ENCODE measurements at places on chromosomes 16 and 17. TPM values are rescaled to one million over a fixed set of nuclear protein-coding genes. Genes with fewer than 3 reads are reported as not detected.

DNA sequence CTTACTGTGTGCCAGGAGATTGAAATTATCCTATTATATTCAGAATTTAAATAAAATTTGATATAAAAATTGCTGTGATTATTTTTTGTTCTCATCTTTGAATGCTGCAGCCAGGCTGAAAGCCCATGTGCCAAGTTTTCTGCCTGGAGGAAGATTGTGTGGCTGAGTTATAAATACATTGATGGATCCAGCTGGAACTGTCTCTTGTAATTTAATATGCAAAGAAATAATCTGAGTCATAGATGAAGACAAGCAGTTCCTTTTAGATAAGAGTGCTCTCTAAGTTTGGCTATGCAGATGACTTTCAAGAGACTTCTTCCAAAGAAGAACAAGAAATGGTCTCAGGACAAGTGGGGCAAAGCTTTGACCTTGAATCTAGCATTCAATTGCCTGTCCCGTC lies 871.0 kb downstream of the CDH11 start:
- DNase-seq, result peak; percentile 6

DNA sequence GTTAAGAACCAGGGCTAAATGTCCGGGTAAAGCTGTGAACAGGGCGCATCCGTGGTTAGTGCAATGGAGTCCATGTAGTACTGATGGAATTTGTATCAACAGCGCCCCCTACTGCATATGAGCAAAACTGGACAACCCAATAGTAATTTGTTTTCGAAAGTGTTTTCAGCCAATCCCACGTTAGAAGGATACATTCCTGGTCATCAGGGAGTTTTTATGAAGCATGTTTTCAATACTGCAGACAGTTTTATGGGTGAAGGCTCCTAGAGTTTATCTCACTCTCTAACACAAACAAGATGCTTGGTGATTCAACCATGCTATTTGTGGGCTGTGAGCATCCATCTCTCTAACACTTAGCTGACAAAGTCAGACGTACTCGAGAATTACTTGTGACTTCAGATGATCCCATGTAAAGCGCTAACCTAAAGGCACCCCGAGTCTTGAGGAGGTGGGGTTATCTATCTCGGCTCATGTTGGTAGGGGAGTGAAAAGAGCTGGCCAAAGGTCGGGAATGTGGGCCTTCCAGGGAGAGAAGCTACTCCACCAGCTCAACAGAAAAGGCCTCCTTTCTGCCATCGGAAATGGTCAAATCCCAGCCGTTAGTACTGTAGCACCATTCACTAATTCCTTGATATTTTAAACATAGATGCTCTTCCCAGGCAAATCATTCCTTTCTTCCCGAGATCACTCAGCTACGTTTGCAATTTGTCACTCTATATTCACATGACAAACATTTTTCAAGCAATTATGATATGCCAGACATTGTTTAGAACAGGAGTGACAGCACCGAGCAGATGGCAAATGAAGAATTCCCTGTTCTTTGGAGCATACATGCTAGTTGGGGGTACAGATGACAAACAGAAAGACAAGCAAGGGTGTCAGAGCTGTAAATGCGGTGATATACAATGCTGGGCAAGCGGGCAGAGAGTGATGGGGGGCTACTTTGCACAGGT lies 46.9 kb upstream of the HNF1B start:
- no peak for DNase-seq

DNA sequence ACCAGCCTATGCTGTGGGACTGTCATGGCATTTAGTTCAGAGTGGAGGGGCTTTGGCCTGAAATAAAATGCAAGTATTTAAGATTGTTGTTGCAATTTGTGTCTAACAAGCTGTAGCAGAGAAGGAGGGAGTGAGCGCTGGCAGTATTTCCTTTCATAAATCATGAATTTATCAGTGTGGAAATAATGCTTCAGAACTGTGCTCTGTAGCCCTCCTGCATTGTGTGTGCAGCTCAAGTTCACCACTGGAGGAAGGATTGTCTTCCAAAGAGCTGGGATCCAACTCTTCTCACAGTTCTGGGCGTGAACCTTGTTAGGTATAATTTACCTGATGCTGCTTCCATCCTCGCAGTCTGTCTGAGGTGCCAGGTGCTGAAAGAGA lies 15.1 kb downstream of the SNX11 start:
- no peak for DNase-seq

Gene SYNRG
- total RNA-seq, result 12.3 TPM

GRCh38 chr16:16144416-16144815 lies 78.9 kb downstream of the ABCC6 start:
- peak; percentile 60 for DNase-seq

GRCh38 chr17:63792055-63792729 lies 18.2 kb downstream of the DDX42 start:
- DNase-seq, result peak; percentile 35

GRCh38 chr16:27784351-27785306 lies 234.7 kb downstream of the KATNIP start:
- no peak for DNase-seq

GRCh38 chr17:27633312-27634025 lies 2.5 kb downstream of the LGALS9 start:
- DNase-seq, result no peak

Gene PPP1R27
- total RNA-seq, result not detected

DNA sequence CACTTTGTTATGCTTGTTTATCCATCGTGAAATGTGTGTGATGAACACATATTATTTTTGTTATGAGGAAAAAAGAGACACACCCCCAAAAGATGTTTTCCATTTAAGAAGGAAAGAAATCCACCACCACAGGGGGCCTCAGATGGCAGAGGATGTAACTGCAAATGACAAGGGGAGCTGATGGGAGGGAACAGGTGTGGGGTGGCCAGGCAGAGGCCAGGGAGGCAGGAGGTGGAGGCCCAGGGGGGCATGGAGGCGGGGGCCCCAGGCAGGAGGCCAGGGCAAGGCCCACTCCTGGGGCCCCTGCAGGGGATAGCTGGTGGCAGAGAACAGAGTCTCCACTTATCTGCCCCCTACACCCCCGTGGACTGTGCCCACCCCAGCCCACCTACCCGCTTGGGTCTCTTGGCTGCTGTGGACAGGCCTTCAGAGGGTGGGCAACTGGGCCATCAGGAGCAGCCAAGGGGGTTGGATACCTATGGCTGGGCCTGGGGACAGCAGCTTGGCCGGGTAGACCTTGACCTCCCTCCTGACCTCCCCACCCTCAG lies 28.0 kb downstream of the PPL start:
- no peak for DNase-seq

- DNase-seq, result peak; percentile 21
Measured at GRCh38 chr16:77840673-77841501, 52.5 kb downstream of the VAT1L start.

GRCh38 chr17:7756968-7757367 lies 39.4 kb downstream of the DNAH2 start:
- DNase-seq, result no peak

DNA sequence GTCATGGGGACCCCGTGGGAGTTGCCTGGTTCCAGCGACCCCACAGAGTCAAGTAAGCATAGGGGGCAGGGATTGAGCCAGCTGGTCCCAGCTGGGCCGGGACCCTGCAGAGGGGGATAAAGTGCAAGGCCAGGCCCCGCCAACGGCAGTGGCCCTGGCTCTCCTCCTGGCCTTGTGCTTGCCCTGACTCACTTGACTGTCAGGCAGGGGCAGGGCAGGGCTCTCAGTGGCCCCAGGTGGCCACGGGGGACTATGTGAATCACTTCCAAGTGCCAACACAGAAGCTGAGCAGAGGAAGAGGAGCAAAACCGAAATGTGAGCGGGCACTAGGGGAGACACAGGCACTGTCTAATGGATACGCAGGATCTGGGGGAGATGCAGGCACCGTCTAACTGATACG lies 21.6 kb upstream of the NCBP3 start:
- DNase-seq, result no peak

- DNase-seq, result peak; percentile 71
Measured at GRCh38 chr16:56477096-56477878, 25.9 kb downstream of the OGFOD1 start.

GRCh38 chr16:54538276-54538675 lies 251.7 kb upstream of the IRX3 start:
- DNase-seq, result peak; percentile 5

DNA sequence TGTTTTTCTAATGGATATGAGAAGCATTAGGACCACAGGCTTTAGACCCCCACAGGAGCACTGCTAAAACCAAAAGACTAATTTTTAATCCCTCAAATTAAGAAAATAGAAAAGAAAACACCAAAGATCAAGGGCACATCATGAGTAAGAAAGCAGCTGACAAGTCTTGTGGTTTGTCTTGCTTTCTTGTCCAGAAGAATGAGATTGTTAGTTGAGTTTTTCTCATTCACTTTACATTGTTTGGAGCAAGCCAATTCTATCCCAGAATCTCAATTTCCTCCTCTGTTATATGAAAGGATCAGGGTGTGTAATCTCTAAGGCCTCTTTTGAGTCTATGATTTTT lies 899.0 kb downstream of the KCNJ2 start:
- DNase-seq, result no peak

- no peak for DNase-seq
Measured at GRCh38 chr17:48241131-48241591, 133.6 kb downstream of the SNX11 start.

- peak; percentile 34 for DNase-seq
Measured at GRCh38 chr16:74874912-74875546, 100.4 kb upstream of the FA2H start.

DNA sequence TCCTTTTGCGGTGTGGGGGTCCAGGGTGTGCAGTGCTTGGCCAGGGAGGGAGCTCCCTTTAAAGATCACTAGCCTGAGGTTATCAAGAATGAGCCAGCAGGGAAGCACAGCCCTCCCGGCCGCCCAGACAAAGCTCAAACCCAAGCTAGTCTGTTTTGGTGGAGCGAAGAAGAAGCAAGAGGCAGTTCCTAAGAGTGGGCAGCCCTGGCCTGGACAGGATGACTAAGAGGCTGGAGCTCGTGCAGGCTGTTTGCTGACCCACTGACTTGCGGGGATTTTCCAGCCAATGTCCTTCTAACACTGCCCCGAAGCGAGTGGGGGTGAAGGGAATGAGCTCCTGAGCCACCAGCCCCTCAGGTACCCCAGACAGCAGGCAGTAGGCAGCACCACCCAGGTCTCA lies 134.4 kb downstream of the COPRS start:
- no peak for DNase-seq

DNA sequence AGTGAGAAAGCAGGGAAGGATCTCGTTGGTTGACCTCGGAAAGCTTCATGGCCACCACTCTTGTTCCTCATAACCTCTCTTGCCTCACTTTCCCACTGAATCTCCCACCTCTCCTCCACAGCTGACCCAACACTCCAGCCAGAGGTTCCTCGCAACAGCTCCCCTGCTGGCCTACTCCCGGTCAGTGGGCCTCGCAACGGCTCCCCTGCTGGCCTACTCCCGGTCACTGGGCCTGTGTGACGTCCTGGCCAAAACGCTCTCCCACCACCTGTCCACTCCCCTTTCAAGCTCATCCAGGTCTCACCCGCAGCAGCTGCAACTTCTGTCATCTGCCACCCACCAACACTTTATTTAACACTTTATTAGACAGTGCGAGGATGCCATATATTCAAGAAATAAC lies 149.1 kb downstream of the VPS53 start:
- no peak for DNase-seq

GRCh38 chr16:2048116-2048543 lies 345 bp downstream of the TSC2 start:
- DNase-seq, result no peak

- no peak for DNase-seq
Measured at GRCh38 chr17:57895382-57896060, 45.7 kb upstream of the MRPS23 start.

- DNase-seq, result no peak
Measured at GRCh38 chr17:63696381-63696961, 3.5 kb downstream of the LIMD2 start.

Gene PIP4K2B
- total RNA-seq, result 30.4 TPM

DNA sequence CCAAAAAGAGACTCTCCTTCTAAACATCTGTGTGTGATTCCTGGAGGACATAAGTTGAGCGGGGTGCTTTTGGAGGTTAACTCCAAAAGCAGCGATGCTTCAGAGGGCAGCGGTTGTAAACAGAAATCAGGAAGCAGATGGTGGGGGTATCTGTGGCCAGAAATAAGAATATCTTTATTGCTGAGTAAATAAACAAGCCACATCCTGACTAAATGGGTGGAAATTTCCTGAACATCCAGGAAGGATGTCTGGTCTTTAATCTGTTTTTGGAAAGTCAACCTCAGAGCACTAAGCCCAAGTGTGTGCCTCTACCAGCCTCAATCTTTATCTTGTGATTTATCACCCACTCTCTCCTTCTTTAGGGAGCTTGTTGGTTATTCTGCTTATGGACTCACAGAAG lies 123.3 kb downstream of the CDH13 start:
- no peak for DNase-seq

- no peak for DNase-seq
Measured at GRCh38 chr16:46862555-46863447, 21.4 kb upstream of the GPT2 start.

GRCh38 chr17:27581016-27581415 lies 50.0 kb upstream of the LGALS9 start:
- DNase-seq, result no peak

Gene ZFP3
- total RNA-seq, result 1.4 TPM

DNA sequence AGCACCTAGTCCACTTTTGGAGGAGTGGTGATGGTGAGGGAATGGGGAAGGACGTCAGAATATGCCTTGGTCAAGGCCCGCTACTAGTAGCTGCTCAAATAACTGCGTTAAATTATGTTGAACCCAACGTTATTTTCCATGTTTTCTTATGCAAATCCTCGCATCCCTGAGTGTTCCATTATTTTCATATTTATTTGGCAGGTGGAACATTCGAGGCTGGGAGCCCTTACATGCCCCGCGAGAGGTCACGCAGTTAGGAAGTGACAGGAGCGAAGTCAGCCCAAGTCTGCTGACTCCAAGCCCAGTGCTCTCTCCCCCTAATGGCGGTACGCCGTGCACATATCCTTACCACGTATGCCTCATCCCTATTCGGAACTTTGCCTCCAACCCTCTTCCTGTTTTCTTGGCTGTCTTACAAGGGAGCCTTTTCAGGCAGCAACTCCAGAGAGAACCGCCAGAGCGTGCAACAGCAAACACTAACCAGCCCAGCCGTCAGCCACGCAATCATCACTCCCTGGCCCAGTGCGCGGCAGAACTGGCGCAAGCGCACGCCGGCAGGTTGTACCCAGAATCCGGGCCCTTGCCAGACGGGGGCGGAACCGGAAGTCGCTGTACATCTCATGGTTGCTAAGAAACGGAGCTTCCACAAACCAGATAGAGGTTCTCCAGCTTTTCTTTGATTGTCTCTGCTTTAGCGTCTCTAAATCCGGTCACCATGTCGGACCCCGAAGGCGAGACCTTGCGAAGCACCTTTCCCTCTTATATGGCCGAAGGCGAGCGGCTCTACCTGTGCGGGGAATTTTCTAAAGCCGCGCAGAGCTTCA lies at the start of gene ODAD4:
Gene ODAD4, plus strand, starts transcription at position 609 of the 824 bp plus-strand sequence. Its CDS starts 107 bp downstream, at position 716.
- DNase-seq, result peak; percentile 91

Gene TMEM235
- not detected for total RNA-seq

GRCh38 chr16:89981414-89981813 lies 32.9 kb downstream of the DEF8 start:
- DNase-seq, result no peak

GRCh38 chr17:51971121-51971520 lies 187.4 kb downstream of the CA10 start:
- no peak for DNase-seq

Measured in foreskin keratinocyte (primary cell).